T-helper 1 cell (primary cell): ENCODE measurements at places on chromosomes 6 and 20.

DNA sequence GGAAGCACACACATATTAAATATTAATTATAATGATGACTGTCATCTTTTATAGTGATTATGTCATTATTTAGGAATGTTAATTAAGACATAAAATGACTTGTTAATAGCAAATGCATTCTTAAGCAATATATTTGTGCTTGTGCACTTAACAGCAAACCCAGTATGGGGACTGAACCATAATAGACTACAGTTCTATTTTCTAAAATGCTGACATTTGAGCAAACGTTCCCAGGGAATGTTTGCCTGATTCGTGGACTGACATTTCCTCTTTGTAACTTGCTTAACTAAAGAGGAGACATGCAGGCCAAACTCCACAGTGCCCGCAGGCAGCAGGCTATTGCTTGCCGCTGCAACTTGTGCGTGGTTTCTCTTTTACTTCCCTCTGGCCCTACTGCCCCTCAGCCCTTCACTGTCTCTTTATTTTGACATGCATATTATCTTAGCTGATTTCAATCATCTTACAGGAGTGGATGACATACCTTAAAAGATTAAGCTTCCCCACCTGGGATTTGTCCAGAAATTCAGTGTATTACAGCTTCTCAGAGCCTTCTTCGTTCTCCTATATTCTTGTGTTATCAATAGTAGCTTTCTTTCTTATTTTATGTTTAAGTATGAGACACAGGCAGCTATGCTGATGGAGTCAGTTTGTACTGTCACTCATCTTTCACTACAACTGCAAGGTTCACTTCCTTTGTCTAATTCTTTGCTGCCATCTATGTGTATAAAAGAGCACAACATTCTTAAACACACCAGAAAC, 141.5 kb downstream of the GMDS start:
- peak; percentile 32 for DNase-seq

DNA sequence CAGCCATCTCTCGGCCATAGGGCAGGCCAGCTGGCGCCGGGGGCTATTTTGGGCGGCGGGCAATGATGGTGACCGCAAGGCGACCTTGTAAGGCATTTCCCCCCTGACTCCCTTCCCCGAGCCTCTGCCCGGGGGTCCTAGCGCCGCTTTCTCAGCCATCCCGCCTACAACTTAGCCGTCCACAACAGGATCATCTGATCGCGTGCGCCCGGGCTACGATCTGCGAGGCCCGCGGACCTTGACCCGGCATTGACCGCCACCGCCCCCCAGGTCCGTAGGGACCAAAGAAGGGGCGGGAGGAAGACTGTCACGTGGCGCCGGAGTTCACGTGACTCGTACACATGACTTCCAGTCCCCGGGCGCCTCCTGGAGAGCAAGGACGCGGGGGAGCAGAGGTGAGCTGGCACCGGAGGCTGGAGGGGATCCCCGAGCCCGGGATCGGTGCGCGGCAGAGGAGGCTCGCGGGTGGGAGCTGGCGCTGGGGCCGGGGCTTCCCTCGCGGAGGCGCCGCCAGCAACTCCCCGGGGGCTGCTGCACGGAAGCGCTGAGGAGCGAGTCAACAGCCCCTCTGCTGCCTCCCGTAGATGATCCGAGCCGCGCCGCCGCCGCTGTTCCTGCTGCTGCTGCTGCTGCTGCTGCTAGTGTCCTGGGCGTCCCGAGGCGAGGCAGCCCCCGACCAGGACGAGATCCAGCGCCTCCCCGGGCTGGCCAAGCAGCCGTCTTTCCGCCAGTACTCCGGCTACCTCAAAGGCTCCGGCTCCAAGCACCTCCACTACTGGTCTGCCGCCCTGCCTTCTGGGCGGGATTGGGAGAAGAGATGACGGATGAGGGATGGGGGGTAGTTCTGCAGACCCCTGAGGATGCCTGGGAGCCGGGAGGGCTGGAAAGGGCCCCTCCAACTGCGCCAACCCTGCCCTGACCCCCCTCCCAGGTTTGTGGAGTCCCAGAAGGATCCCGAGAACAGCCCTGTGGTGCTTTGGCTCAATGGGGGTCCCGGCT, at the start of the genes CTSA and NEURL2:
Gene CTSA (plus strand): TSS at position 351 of the 999 bp plus-strand sequence. CDS start 234 bp downstream, at position 585.
Gene NEURL2 (minus strand): TSS at position 224 of the 999 bp plus-strand sequence. CDS start 217 bp downstream, at position 7.
- peak; percentile 78 for DNase-seq

DNA sequence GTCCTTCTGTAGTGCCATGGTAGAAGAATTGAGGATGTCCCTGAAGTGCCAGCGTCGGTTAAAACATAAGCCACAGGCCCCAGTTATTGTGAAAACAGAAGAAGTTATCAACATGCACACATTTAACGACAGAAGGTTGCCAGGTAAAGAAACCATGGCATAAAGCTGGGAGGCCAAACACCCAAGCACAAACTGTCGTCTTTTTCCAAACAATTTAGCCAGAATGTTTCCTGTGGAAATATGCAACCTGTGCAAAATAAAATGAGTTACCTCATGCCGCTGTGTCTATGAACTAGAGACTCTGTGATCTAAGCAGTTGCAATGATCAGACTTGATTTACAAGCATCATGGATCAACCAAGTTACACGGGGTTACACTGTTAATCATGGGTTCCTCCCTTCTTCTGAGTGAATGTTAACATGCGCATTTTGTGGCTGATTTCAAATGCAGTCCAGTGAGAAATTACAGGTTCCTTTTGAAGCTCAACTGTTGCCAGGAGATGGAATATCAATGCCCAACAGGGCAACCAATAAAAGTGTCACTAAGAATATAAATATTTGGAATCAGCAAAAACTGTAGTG, 674.9 kb downstream of the GRIK2 start:
- no peak for DNase-seq

GRCh38 chr6:87257565-87257964, 64.8 kb upstream of the SMIM8 start:
- no peak for DNase-seq

DNA sequence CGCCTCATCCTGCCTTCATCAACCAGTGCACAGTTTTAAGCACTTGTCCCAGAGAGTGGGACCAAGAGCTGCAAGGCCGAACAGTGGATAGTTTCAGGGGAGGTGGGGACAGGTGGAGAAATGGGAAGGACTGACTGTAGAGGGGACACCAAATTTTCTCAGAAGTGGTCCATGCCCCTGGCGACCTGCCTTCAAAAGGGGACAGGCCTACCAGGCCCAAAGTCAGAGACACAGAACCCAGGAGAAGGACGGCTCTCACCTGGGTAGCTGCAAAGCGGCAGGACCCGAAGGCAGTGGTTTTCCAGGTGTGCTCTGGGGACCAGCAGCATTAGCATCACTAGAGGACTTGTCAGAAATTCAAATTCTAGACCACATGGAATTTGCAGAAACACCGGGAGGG, 5.8 kb downstream of the TFEB start:
- DNase-seq = no peak

GRCh38 chr6:90811596-90812226, 224.8 kb upstream of the MAP3K7 start:
- no peak for DNase-seq

GRCh38 chr6:30854285-30855040, 29.9 kb upstream of the DDR1 start:
- no peak for DNase-seq

GRCh38 chr20:60454491-60454890, 496.3 kb downstream of the CDH26 start:
- no peak for DNase-seq

GRCh38 chr6:93751969-93752368, 332.6 kb upstream of the EPHA7 start:
- no peak for DNase-seq

DNA sequence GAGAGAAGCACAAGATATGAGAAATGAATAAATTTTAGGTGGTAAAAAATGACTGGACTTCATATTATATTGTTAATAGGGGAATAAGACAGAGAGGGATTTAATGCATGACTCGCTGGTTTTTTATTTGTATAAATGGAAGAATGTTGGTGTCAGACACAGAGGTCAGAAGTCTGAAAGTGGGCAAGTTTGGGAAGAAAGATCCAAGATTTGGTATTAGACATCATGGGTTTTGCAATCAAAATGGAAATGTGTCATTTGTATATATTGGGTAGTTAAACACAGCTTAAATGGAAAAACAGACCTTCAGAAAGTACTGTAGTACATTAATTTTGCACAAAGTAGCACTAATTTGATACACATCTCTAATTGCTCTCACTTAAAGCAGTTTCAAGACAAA, 96.2 kb downstream of the EYA4 start:
- DNase-seq = no peak

GRCh38 chr20:11227602-11228001, 553.8 kb upstream of the JAG1 start:
- DNase-seq = no peak

DNA sequence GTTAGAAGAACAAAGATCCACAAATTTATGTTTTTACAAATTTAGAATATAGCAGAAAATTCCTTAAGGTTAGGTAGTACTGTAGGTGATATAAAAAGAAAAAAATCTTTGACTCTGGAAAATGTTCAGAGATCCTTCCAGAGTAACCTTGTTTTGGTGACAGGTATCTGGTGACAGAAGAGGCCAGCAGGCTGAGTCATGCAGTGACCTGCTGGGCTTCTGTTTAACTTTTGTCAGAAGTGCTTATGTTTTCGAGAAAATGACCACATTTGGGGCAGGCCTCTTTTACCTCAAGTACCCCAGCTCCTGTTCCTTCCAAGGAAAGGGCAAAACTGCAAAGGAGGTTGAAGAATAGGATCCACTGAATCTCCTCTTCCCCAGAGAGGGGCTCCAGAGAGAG, 10.5 kb upstream of the CLDN20 start:
- no peak for DNase-seq

DNA sequence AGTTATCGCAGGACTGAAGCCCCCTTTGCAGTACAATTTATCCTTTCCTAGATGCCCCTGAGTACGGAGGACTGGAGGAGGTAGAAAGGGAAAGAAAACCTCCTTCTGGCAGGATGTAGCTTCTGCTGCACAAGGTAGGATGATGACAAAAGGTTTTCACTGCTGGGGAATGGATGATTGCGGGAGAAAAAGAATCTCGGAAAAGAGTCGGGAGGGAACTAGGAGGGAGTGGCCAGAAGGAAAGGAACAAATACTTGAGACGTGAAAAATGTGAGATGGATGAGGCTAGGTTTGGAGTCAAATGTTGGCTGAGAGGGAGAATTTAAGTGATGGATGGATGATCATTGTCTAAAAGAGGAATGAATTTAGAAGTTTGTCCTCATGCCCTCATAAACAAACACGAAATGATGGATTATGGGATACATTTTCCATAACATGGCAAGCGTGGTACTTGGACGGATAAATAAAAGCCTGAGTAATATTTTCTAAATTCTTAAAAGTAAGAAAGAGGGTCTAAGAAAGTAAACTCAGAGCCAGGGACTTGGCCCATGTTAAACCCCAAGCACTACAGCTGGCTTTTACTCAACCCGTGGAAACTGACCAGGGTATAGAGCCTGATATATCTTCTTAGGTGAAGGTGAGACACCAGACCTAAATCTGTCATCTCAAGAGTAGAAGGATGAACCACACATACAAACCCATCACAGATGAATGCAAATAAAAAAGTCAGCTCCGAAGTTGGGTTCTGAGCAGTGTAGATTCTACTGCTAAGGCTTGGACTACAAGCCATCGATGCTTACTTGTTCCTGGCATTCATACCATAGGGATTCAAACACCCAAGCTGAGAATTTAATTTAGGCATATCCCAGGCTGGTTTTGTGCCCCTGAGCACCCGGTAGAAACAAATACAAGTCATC, 72.4 kb downstream of the HFE start:
- DNase-seq = no peak

DNA sequence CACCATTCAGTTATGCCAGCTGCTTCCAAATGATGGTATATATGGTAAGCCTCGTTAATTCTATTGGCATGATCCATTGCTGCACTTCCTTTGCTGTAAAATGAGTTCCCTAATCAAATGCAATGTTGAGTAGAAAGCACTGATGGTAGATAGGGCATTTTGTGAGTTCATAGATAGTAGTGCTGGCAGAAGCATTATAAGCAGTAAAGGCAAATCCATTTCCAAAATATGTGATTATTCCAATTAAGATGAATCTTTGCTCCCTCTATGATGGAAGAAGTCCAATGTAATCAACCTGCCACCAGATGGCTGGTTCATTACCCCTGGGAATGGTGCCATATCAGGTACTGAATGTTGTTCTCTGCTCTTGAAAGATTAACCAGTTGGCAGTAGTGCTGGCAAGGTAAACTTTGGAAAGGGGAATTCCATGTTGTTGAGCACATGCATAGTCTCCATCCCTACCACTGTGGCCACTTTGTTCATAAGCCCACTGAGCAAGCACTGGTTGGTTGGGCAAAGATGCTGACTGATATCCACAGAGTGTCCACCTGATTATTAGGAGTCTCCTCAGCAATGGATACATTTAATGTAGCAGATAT, 5.6 kb upstream of the TBPL1 start:
- no peak for DNase-seq

- DNase-seq = no peak
Measured at GRCh38 chr6:73548458-73549446, 27.9 kb upstream of the EEF1A1 start.

GRCh38 chr6:149060985-149061760, 256.3 kb upstream of the TAB2 start:
- DNase-seq = no peak
